ENCODE measurements at places on chromosomes 12 and 14. TPM values are rescaled to one million over a fixed set of nuclear protein-coding genes. Genes with fewer than 3 reads are reported as not detected.
A peak's percentile ranks its signal among the peaks of the same experiment; 100 is the strongest.

- DNase-seq = no peak
These were observed 6.0 kb downstream of the PLD4 start for GRCh38 chr14:104930526-104931303.

The SLC5A8 gene
- not detected for total RNA-seq

GRCh38 chr14:61132336-61132735, 148.8 kb downstream of the TMEM30B start:
- no peak for DNase-seq

The SOAT2 gene
- total RNA-seq = not detected

DNA sequence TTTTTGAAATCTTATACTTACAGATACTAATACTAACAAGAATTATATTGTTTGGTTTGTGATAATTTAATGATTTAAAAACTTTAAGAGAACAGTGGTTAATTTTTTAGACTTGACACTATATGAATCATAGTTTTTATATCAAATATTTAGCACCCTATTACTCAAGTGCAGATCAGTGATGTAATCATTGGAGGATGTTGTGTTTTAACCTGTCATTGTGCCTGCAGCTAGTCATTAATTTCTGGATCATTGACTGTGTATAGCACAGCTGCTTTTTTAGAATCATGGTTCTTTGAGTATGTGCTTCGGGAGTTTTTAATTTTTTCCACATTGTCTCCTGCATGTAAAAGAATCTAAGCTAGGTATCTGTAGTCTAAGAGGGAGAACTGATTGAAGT, 17.3 kb downstream of the ARID4A start:
- DNase-seq = no peak

The HHIPL1 gene
- total RNA-seq = 2.0 TPM

DNA sequence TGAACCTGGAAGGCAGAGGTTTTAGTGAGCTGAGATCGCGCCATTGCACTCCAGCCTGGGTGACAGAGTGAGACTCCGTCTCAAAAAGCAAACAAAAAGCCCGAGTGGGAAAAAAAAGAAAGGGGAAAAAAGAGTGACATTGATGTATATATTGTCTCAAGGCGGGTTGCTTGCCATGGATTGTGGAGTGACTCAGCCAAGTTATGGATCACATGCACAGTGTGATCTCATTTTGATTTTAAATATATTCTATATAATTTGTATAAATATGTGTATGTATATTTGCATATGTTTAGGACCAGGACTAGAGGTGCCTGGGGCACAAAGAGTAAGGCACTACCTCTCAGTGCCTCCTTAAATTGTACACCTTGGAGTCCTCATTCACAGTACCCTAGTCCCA, 116.2 kb upstream of the RASSF8 start:
- DNase-seq = no peak

DNA sequence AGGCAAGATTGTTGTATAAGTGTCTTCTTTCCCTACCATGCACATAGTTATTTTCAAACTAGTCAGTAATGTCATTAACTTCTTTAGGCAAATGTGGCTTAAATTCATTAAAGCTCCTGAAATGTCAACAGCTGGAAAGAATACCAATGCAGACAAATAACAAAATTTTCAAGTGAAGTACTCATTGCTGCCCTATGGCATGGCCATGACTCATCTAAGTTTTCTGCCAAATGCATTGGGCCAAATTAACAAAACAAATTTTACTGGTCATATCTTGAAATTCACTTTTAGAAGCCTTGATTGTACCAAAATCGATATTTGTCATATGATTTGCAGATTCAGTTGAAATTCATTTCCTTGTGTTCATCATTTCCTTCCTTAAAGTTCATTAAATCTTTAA, 915.9 kb downstream of the SLC6A15 start:
- DNase-seq = no peak

The DLK1 gene
- total RNA-seq = not detected

The SLC48A1 gene
- total RNA-seq = 20.3 TPM

The NOVA1 gene
- 3.3 TPM for total RNA-seq

GRCh38 chr14:72608391-72609204, 285.3 kb downstream of the DPF3 start:
- peak; percentile 64 for DNase-seq

GRCh38 chr12:101697930-101698799, 725 bp downstream of the CHPT1 start:
- peak; percentile 46 for DNase-seq

The MYH6 gene
- total RNA-seq = not detected

DNA sequence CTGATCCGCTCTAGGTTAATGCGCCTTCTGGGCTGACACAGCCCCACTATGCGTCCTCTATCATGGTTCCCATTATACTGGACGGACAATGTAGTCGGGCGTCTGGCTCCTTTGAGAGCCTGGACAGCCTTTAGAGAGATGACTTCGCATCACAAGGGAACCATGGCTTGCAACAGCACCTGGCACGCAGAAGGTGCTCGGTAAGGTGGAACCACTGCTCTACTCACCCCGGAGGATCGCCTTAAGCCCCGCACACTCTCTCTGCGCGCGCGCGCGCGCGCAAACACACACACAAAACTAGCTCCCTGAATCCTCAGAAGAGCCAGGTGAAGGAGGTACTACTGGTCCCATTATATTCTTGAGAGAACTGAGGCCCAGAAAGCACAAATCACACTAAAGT, 7.1 kb downstream of the MAP3K12 start:
- DNase-seq = no peak

DNA sequence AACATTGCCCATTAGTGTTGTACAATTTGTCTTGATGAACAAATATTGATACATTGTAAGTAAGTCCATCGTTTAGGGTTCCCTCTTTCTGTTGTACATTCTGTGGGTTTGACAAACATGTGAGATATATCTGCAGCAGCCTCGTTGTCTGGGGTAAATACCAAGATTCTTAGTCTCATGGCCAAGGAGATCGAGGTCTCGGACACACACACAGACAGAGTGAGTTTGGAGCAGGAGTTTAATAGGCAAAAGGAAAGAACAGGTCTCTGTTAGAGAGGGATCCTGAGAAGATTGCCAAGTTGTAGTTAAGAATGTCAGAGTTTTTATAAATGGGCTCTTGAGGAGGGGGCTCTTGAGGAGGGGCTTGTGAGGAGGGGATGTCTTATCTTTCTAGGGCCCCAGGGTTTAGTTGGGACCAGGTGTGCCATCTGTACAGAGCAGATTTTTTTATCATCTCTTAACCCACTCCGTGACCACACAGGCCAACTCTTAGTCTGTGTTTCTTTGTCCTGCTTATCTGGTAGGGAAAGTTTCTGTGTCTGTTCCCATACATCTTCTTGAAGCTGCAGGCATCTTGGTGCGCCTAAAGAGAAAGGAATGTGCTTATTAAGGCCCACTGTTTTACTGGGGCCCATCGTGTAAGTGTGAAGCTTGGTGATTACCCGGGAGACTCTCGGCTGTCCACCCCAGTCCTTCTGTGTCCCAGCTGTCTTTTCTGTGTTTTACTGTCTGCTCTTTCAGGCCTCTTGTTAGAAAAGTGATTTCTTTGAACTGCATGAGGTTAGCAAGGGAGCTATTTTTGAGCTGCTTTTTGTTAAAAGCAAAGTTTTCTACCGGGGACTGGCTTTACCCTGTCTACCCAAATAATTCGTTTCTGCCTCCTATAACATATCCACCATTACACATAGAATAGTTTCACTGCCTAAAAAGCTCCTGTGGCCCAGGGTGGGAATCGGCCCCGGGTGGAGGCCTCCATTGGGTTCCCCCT, 22.4 kb upstream of the CLEC2D start:
- peak; percentile 30 for DNase-seq

GRCh38 chr14:36747411-36748184, 85.9 kb downstream of the PAX9 start:
- peak; percentile 14 for DNase-seq

Data from endothelial cell of umbilical vein (primary cell).